Sciatic nerve (tissue), 2 donors: ENCODE measurements at places on chromosomes 5 and 9.

- DNase-seq, result no peak
These were observed 28.3 kb upstream of the DENND4C start for GRCh38 chr9:19201899-19202891.

DNA sequence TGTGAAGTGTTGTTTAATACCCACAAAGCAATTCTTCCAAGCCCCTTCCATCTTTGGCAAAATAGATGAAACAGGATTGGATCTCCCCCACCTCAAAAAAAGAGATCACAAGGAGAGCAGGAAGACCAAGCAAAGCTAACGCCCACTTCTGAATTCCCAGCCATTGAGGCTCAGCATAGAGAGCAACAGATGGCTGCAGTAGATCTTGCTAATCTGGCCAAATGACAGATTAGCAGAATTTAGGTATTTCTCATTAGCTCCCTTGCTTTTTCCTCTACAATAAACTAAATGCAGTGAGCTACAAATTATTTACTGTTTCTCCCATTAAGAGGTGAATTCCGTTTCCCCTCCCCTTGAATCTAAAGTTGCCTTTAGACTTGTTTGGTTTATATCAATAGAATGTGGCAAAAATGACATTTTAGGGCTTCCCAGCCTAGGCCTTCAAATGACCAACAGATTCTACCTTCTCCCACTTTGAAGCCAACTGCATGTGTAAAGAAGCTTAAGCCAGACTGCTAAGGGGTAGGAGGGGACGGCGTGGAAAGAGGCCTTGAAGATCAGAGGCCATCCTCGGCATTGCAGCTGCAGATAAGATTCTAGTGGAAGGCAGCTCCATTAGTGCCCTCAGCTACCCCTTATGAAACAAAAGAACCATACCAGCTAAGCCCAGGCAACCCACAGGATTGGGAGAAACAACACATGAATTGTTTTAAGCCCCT lies 56.8 kb upstream of the CPEB4 start:
- DNase-seq, result no peak

- DNase-seq, result no peak
These were observed 126.2 kb downstream of the BASP1 start for GRCh38 chr5:17343675-17344074.

DNA sequence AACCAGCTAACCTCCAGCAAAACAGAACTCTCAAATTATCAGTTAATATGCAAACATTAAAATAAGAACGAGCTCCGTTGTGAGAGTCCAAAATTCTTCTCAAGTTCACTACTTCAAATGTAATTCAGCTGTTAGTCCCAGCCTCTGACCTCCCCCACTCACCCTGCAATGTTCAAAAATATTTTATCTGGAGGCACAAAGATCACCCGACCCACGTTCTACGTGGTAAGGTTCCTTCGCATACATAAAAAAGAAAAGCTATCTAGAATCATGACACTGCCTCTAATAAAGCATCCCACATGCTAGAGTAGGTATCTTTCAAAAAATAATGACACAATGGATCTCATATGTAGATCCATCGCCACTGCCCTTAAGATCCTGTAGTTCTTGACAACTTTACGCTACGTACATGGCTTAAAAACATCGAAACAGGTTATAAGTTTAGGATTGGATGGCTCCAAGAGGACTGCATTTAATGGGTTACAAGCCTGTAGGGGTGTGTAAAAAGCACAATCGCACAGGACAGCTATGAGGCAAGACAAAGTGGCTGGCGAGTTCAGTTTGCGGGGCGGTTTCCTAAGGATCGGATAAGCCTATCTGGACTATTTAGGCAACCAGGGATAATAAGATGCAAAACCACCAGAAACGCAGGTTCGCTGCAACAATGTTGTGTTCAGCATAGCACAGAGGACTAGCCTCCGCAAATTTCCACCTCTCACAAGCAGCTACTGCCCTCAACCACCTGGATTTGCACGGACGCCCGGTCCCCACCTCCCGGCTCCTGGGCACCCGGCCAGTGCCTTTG lies 969 bp downstream of the CLK4 start:
- no peak for DNase-seq

- no peak for DNase-seq
These were observed 293.8 kb downstream of the CCDC171 start for GRCh38 chr9:15846611-15847010.

- no peak for DNase-seq
These were observed 104.2 kb upstream of the ELL2 start for GRCh38 chr5:96065685-96066385.

DNA sequence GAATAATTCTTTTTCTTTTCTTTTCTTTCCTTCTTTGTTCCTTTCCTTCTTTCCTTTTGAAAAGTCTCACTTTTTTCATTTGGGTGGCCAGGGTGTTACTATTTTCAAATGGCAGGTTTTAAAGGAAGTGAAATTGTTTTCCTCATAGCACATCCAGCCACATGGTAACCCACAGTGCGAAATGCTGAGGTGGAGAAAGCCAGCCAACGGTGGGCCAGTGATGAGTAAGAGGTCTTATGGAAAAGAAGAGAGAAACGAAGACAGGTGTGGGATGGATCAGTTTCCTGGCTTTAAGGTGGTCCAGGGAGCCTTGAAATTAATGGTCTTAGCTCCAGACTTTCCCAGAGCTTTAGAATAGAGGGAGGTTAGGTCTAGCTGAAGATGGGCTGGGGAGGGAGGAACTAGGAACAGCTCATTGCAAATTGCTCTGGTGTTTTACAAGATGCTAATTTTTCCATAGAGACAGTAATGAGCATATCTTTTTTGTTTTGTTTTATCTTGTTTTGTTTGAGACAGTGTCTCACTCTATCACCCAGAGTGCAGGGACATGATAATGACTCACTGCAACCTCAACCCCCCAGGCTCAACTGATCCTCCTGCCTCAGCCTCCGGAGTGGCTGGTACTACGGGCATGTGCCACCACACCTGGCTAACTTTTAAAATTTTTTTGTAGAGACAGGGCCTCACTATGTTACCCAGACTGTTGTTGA lies 17.8 kb downstream of the ITK start:
- DNase-seq, result no peak

GRCh38 chr5:9538504-9538903 lies 7.4 kb downstream of the SEMA5A start:
- no peak for DNase-seq

- DNase-seq, result no peak
These were observed 11.9 kb downstream of the CMBL start for GRCh38 chr5:10295619-10296326.

- peak; percentile 78 for DNase-seq
These were observed 10.9 kb upstream of the LAMC3 start for GRCh38 chr9:130997925-130998596.

DNA sequence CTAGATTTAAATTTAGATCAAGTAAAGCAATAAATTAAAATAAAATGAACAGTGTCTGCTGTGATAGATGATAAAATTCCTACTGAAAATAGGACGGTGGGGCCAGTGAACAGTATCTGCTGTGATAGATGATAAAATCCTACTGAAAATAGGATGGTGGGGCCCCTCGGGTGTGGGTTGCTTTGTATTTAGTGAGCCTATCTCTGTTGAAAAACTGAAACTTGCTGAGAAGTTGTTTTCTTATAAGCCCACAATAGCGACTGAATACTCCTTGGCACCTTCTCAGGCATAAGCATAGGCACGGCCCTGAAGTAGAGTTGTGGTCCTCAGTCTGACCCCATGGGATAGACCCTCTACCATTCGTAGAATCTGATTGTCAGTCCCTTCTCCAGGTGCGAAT lies 5.7 kb downstream of the SDHA start:
- no peak for DNase-seq

- DNase-seq, result no peak
These were observed 34.1 kb downstream of the FABP6 start for GRCh38 chr5:160263326-160263855.

DNA sequence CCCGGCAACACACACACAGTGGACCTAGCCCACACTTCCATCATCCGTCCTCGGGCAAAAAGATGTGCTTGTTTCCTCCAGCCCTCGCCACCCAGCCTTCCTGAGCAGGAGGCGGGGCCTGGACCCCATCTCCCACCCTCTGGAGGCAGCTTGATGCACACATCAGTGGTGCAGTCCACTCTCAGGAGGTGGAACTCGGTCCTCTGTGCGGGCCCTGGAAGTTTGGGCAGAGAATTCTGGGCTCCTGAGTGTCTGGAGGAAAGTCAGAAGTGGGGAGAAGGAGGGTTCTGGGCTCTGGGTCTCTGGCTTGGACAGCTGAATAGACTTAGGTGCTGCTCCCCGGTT lies 54.0 kb upstream of the NEURL1B start:
- no peak for DNase-seq

- DNase-seq, result peak; percentile 76
These were observed 2.8 kb downstream of the GBGT1 start for GRCh38 chr9:133160742-133161546.

GRCh38 chr9:98121058-98121457 lies 2.0 kb upstream of the TRIM14 start:
- no peak for DNase-seq

DNA sequence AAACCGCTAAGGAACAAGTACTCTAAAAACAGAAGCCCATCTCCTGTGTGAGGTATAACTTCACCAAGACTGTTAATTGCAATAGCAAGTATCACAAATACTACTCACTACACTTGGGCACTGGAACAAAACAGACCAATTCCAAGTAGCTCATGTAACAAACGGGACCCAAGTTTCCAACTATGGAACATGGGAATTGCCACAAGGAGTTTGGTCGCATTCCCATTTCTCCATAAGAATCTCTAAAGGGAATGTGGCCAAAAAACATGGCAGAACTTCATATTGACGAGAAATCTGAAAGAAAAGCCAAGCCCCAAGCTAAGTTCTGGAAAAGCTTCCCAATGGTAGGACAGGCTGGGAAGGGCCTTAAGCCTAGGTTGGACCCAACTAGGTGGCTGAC lies 162.5 kb downstream of the MAPKAP1 start:
- no peak for DNase-seq

DNA sequence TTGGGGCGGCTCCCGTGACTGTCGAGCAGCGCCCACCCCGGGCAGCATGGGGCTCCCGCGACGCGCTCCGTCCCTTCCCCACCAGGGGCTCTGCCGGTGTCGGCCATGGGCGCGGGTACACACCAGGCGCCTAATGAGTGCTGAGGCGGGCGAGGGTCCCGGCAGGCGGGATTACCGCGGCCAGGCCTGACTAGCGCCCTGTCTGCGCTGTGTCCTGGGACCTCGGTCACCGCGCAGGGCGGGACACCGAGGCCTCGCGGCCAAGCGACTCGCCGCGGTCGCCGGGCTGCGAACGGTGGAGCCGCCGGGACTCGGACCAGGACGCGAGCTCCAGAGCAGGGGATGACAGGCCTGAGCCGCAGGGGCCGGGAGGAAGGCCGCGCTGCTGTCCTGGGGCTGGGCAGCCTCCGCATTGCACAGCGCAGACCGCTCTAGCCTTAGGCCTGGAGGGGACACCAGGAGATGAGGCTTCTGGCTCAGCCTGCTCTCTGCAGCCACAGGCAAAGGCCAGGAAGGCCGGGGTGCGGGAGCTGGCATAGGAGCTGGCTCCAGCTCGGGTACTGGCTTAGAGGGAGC lies 14.1 kb downstream of the LCN10 start:
- no peak for DNase-seq

GRCh38 chr9:78169125-78169524 lies 66.8 kb upstream of the CEP78 start:
- no peak for DNase-seq

DNA sequence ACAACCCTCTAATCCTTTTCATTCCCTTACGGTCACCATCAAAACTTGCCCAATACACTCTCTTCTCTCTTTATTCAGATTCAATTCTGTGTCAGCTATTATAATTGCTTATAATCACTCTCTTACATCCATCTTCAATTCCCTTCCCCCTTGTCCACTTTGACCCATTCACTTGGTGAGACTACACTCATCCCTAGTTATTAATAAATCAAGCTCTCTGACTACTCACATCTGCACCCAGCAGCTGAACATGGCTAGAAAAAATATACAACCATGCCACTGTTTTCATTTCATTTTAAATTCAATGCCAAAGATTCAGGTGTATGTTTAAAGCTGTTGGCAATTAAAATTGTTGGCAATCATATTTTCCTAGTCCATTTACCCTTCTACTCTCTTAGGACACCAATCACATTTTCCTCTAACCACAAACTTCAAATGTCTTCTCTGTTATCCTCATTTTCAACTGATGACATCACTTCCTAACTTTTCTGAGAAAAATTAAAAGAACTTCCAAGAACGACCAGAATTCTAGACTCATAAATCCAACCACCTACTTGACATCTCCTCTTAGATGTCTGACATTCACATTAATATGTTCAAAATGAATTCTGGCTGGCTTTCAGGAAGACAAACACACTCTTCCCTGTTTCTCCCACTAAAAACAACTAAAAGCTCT lies 5.5 kb downstream of the C5orf15 start:
- no peak for DNase-seq

DNA sequence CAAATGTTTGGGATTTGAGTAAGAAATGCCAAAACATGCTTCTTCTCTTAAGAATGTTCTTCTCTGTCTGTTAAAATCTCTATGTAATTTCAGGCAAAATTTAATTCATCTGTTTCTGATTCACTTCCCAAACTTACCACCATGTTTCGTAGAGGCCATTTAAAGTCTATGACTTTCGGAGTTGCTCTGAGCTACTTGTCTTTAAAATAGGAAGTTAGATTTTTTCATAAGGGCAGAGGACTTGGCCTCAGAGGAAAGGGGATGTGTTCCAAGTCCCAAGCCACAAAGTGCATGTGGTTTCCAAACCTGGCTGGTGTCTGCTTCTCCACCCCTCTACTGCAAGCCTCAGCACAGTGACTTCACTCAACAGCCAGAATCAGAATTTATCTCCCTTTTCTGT lies 111.3 kb upstream of the ADRA1B start:
- no peak for DNase-seq

- DNase-seq, result no peak
These were observed 139.9 kb downstream of the KCTD16 start for GRCh38 chr5:144310621-144311020.

GRCh38 chr9:35665471-35665818 lies 450 bp upstream of the ARHGEF39 start:
- DNase-seq, result no peak

GRCh38 chr9:108325406-108325805 lies 530.4 kb downstream of the ACTL7B start:
- no peak for DNase-seq

DNA sequence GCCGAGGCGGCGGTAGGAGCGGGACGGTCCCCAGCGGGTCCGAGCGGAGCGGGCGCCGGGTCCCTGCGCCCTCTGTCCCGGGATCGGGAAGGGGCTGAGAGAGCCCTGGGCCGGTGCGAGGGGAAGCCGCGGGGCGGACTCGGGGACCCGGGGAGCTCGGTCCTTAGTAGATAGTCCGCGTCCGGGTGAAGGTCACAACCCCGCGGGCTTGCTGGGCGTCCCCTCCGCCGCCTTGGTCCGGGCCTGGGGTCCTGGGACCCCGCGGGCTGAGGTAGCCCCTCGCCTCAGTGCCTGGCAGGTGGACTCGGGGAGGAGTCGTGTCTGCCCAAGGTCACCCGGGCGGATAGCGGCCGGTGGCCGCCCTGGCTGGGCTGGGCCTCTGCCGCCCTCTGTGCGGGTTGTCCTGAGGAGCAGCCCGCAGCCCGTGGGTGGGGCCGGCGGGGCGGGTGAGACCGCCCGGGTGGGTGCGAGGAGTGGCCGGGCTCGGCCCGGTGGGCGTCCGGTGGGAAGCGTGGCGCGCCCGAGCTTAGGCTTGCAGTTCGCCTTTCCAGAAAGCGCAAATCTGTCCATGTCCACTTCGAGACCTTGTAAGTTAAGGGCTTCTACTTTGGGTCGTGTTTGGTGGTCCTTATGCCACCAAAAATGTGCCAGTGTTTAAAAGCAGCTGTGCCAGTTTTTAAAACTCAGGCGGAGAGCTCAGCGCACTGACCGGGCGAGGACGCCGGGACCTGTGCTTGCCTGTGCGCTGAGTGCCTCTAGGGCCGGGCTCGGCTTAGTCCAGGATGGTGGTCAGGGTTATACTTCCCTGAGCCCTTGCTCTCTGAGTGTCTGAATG lies 554 bp downstream of the SDHA start:
- DNase-seq, result peak; percentile 67
